ENCODE measurements at places on chromosomes 1 and 21.
A peak's percentile ranks its signal among the peaks of the same experiment; 100 is the strongest.

GRCh38 chr1:115322631-115323030 is 15.4 kb downstream of the NGF start:
- no peak for DNase-seq

DNA sequence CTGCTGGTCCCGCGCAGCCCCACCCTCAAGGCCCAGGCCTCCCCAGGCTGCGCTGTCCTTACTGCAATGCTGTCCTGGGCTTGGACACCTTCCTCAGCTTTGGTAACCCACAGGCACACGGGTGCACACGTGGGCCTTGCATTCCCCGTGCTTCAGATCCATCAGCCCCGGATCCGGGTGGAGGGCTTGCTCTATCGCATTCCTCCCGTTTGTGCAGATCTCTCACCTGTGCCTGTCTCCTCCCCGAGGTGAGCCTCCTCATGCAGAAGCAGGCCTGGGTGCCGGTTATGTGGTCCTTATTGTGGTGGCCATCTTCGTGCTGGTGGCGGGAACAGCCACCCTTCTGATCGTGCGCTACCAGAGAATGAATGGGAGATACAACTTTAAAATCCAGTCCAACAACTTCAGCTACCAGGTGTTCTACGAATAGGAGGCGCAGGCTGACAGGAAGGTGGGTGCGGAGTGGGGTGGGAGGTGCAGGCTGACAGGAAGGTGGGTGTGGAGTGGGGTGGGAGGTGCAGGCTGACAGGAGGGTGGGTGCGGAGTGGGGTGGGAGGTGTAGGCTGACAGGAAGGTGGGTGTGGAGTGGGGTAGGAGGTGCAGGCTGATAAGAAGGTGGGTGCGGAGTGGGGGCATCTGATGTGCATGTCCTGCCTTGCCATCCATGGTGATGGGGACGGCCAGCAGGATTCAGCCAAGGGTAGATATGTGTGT is 66.2 kb downstream of the UMODL1 start:
- no peak for DNase-seq

- DNase-seq = no peak
Observed at GRCh38 chr1:102163799-102164198, 167.1 kb upstream of the OLFM3 start.

- DNase-seq = no peak
Observed at GRCh38 chr1:8217809-8218208, 100.1 kb upstream of the SLC45A1 start.

DNA sequence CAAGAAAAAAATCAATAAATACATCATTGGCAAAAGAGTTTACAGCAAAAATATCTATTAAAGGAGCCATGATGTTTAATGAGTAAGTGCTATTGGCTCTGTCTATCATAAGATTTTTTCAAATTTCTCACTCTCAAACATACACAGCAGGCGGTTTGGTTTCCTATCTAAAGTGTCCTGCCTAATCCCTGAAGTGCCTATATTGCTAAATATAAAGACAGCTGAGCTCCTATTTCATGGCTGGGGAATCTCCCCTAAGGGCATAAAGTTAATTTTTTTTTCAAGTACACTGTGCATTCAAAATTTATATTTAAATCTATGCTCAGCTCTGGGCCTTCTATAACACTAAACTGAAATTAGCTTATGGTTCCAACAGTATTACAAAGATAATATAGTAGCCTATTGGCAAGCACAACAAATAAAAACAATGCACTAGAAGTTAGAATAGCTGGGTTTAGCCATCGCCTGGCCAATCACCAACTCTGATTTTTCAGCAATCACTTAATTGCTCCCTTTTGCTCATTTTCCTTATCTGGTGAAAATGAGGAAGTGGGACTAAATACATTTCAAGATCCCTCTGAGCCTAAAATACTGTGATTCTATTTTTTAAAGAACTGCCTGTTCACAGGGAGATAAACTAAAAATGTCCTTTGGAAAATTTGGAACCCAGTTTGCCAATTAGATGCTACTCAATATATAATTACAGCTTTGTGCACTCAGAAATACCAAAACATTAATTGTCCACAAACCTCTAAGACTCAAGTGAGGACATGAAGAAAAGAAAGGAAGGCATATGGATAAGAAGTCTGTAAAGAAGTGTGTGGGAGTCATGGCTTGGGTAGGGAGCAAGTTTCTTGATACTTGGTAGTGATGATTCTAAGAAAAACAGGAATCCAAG is 62.5 kb downstream of the WDR64 start:
- DNase-seq = peak; percentile 2

GRCh38 chr1:67352211-67352610 is 44.5 kb downstream of the IL12RB2 start:
- no peak for DNase-seq

DNA sequence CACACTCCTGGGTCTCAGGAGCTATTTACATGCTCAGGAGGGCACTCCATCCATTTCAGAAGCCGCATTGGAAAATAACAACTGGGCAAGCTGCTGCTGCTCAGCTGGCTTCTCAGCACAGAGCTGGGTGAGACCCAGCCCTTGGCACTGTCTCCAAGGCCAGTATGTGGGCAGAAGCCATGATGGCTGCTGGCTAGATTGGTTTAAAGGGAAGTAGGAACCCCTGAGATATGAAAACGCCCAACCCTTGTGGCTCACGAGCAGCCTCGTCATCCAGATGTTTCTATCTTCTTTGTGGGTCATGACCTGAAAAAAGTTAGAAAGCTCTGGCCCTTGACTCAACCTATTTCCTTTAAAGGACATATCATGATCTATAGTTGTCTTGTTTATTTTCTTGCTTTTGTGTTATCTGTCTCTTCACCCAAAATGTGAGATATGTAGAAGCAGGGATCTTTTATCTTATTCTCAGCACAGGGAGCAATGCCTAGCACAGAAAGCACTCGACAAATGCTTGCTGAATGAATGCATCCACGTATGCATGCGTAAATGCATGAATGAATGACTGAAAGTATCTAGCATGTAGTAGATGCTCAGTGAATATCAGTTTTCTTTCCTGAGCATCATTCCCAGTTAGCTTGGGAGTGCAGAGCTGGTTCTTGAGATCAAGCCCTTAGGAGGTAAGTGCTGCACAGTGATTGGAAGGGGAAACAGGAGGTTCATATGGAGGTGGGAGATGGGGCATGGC is 11.6 kb downstream of the MYBPH start:
- DNase-seq = no peak

- no peak for DNase-seq
Observed at GRCh38 chr1:57711326-57711725, 287.5 kb upstream of the DAB1 start.

DNA sequence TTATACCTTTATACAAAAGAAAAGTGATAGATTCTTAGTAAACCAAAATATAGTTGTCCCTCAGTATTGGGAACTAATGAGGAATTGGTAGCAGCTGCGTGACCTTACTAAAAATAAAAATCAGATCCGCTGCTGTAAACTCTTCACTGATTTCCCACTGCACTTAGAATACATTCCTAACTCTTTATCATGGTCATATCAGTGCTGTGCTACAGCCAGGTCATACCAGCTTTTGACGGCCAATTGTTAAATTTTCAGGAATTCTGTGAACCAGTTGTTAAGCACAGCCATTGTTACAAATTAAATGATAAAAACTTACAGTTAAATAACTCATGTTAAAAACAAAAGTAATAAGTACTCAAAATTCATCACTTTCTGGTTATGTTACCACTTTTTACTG is 245.3 kb downstream of the GPR52 start:
- DNase-seq = no peak

DNA sequence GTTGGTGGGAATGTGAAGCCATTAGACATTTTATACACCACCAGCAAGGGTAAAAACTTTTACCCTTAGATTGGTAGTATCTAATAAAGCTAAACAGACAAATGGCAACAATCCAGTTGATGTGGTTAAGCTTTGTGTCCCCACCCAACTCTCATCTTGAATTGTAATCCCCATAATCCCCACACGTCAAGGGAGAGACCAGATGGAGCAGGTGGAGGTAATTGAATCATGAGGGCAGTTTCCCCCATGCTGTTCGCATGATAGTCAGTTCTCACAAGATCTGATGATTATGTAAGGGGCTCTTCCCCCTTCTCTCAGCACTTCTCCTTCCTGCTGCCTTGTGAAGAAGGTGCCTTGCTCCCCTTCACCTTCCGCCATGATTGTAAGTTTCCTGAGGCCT is 602.3 kb downstream of the NUF2 start:
- no peak for DNase-seq

DNA sequence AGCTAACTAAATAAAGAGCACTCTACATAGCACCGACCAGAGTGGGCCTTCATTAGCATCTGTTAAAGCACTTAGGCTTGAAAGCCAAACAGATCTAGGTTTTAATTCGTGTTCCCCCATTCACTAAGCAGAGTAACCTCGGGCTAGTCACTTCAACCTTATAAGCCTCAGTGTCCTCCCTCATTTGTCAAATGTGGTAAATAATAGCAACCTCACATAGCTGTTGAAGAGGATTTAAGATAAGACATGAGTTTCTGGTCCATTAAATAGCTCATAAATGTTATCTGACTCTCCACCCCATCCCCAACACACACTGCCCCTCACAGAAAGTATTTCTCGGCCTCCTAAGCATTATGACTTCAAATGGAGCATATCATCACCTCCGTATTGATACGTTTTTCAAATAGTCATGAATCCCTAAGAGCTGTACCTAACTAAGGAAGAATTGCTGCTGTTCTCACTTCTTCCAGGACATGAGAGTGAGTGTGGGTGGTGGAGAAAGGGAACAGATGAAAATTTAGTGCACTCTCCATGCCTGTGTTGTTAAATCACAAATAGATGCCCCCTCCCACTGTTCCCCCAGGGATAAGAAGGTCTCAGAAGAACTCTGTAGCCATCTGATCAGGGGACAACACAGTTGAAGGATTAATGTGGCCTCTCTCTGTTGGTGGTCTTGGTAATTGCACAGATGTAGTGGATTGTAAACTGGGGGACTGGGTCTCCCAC is 47.6 kb downstream of the PLPP3 start:
- no peak for DNase-seq

All from hippocampal formation (tissue), 2 donors.